ENCODE measurements at places on chromosomes 3 and 15. TPM values are rescaled to one million over a fixed set of nuclear protein-coding genes. Genes with fewer than 3 reads are reported as not detected.

Gene CNTN3
- total RNA-seq = not detected

Gene STARD5
- total RNA-seq = 6.2 TPM

- no peak for DNase-seq
Measured at GRCh38 chr3:141367038-141367730, 1.1 kb upstream of the ZBTB38 start.

DNA sequence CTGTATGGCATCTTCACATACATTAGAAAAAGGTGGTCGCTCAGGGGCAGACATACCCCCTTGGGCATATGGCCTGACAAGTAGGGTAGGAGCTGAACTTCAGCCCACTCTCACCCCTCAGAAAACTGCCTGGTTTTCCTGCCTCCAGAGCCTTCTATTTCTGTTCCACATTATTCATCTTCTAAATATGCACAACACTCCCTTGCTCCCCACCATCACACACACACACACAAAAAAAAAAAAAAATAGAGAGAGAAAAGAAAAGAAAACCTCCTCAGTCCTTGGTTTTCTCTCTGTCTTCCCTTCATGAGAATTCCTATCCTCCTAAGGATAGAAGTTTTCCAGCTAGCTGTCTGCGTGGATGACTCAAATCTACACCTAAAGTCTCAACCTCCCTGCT lies 5.6 kb upstream of the ROPN1 start:
- no peak for DNase-seq

- DNase-seq = no peak
Measured at GRCh38 chr3:43473244-43473643, 148.6 kb downstream of the ANO10 start.

Measured in natural killer cell treated with Interleukin-12 subunit alpha and Interleukin-12 subunit beta and Interleukin-15 and Interleukin-18, amount 100 ng/mL, for 72 hours (primary cell).